ENCODE measurements at places on chromosomes 2 and 18.

DNA sequence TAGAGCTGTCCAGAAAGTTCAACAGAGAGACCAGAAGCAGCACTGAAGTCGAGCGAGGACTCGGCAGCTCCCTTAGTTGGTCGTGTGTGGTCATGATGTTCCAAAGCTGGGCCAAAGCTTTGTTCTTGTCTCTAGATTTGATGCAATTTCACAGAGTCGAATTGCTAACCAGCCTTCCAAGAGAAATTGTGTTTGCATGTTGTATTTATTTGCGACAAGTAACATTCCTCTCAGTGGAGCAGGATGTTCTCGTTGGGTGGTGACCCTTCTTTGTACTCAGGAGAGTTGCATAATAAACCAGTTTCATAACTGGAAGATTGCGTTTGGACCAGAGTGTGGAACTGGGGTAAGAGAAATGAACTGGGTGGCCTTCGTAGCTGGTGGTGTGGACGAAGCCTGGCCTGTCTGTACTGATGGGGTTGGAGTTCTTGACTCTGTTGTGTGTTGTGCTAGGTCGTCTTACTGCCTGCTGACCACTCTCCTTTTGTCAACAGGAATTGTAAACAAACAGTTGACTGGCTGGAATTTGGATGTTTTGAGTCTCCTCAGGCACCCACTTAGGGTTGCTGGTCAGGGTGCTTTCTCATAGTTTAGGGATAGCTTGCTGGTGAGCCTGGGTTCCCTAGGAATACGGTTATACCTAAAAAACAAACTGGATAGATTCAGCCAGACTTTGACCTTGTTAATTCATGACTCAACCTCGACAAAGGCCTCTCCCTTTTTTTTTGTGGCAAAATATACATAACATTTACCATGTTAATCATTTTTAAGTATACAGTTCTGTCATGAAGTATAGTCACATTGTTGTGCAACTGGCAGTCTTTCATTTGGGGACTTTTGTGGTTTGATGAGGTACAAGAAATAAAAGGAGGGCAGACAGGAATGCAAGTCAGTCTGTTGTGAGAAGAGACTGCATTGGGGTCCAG is 28.9 kb upstream of the TOGARAM2 start:
- no peak for DNase-seq

- DNase-seq = no peak
Measured at GRCh38 chr2:62998949-62999348, 51.7 kb upstream of the OTX1 start.

GRCh38 chr18:22136395-22136794 is 33.0 kb upstream of the GATA6 start:
- no peak for DNase-seq

GRCh38 chr2:154280543-154280942 is 408.8 kb downstream of the GALNT13 start:
- DNase-seq = no peak

DNA sequence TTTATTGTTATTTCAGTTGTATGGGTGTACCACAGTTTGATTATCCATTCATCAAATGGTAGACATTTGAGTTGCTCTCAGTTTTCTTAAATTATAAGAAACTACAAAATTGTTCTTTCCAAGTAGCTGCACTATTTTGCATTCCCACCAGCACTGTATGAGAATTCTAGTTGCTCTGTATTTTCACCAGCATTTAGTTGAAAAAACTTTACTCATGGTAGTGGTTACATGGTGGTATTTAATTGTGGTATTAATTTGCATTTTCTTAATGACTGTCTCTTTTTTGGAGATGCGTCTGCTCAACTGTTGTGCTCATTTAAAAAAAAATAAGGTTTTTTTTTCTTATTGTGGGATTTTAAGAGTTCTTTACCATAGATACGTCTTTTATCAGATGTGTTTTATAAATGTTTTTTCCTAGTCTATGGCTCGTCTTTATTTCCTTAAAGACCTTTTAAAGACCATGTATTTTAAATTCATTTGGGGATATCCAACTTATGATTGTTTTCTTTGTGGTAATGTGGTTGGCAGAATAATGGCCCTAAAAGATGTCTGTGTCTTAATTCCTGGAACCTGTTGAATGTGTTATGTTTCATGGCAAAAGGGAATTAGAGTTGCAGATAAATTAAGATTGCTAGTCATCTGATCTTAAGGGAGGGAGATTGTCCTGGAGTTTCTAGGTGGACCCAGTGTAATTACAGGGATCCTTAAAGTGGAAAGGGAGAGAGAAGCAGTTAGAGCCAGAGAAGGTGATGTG is 37.4 kb downstream of the UBE2F start:
- DNase-seq = no peak

GRCh38 chr2:69177063-69177771 is 164.2 kb downstream of the ANTXR1 start:
- DNase-seq = no peak

DNA sequence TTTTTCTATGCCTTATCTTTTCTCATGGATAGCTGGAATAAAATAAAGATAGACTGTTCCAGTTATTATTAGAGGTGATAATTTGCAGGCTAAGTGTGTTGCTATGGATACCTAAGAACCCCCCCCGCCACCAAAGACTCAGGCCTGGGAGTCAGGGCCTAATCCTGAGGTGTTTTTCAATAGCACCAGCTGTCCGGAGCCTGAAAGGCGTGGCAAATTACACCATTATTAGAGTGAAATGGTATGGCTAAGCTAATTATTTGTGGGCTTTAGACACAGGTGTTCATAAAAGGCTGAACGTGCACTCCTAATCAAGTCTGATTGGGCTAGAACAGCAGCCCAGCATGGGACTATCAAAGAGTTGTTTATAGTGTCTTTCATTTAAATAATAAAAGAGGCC is 293.2 kb upstream of the DCC start:
- DNase-seq = peak; percentile 85

- no peak for DNase-seq
Measured at GRCh38 chr2:26590980-26591618, 50.1 kb downstream of the CIB4 start.

DNA sequence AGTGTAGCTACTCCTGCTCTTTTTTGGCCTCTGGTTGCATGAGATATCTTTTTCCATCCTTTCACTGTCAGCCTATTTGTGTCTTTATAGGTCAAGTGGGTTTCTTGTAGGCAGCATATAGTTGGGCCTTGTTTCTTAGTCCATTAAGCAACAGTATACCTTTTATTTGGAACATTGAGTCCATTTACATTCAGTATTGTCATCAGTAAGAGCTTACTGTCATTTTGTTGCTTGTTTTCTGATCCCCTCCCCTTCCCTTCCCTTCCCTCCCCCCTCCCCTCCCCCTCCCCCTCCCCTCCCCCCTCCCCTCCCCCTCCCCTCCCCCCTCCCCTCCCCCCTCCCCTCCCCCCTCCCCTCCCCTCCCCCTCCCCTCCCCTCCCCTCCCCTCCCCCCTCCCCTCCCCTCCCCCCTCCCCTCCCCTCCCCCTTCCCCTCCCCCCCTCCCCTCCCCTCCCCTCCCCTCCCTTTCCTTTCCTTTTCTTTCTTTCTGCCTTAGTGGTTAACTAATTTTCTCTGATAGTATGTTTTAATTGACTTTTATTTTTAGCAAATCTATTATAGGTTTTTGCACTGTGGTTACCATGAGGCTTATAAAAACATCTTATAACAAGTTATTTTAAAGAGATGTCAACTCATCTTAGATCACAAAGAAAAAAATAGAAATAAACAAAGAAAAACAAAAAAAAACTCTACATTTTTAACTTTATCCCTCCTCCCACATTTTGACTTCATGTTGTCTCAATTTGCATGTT is 13.2 kb upstream of the DCDC2C start:
- no peak for DNase-seq

DNA sequence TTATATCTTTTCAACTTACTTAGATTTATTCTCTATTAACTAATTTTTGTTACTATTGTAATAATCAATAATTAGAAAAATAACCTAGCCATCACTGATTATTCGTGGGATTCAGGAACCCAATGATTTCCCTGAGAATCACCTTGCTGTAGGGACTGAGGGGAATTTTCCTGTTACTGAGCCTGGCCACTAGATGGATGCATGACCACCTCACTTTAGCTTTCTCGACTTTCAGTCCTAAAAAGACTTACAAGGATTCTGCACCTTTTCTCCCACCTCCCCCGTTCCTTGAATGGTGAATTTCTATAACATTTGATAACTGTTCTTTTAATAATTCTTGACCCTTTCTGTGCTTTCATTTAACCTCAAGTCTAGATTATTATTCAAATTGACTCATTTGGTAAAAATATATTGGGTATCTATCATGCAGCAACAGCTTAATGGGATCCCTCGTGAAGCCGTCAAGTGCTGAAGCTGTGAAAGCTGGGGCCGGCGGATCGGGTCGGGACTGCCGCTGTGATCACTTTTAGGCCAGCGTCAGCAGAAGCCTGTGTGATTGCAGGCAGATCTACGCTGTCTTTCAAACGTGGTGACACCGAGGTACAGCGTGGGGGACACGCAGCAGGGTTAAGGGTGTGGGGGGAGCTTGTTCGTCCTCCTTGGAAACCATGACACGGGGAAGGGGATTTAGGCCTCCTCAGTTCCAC is 38.8 kb upstream of the TMEM18 start:
- DNase-seq = no peak

DNA sequence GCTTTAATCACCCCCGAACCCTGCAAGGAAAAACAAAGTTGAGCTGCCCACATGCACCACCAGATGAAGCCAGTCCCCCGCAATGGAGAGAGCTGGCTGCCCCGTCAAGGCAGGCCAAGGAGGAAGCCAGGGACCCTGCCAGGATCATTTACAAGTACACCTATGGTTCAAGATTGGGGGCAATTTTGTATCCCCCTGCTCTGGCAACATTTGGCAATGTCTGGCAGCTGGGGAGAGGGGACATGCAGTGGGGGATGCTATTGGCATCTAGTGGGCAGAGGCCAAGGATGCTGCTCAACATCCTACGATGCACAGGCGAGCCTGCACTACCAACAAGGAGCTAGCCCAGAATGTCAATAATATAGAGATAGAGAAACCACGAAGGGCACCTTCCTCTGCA is 1.9 kb downstream of the ACTR1B start:
- no peak for DNase-seq
